Nucleus accumbens (tissue), 56 donors: ENCODE measurements at places on chromosomes 7 and 10.

DNA sequence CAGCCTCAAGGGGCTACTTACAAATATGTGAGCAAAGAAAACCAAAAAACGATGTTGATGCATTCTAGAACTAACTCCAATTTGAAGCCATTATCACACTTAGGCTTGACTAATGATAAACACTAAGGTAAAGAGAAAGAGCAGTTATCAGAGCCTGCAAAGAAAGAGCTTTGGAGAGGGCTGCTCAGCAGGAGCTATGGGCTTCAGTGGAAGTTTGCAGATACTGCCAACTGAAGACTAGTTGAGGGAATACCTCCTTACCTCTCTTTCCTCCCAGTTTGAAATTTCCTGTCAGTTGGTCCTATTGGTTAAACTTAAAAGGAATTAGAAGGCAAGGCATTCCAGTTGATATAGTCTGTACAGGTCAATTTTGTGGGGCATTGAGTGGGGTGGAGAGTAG is 498.1 kb upstream of the POT1 start:
- DNase-seq, result no peak

GRCh38 chr10:129912986-129913695 is 50.9 kb downstream of the EBF3 start:
- no peak for DNase-seq

- DNase-seq, result no peak
These were observed 8.1 kb downstream of the APBB1IP start for GRCh38 chr10:26446258-26446657.

GRCh38 chr7:128422842-128423241 is 13.1 kb upstream of the IMPDH1 start:
- DNase-seq, result no peak

DNA sequence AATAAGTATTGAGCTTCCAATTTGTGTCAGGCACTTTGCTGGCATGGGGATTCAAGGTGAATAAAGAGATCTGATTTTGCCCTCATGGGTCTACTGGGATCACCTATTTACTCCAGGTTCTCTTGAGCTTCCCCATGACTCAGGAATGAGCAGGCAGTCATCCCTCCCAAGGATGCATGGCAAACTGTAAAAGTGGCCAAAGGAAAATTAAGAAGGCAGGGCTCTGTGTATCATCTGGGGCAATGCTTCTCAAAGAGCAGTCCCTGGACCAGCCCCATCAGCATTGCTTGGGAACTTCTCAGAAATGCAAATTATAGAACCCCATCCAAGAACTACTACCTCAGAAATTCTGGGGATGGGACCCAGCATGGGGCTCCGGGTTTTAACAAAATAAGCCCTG is 48.7 kb downstream of the WDFY4 start:
- DNase-seq, result no peak

- no peak for DNase-seq
These were observed 26.4 kb upstream of the GNA12 start for GRCh38 chr7:2870471-2870931.

- no peak for DNase-seq
These were observed 5.1 kb upstream of the PCBD1 start for GRCh38 chr10:70893227-70894006.

GRCh38 chr7:70883750-70884439 is 248.0 kb upstream of the GALNT17 start:
- no peak for DNase-seq

- DNase-seq, result no peak
These were observed 26.5 kb upstream of the PPP1R3A start for GRCh38 chr7:113945018-113945938.

DNA sequence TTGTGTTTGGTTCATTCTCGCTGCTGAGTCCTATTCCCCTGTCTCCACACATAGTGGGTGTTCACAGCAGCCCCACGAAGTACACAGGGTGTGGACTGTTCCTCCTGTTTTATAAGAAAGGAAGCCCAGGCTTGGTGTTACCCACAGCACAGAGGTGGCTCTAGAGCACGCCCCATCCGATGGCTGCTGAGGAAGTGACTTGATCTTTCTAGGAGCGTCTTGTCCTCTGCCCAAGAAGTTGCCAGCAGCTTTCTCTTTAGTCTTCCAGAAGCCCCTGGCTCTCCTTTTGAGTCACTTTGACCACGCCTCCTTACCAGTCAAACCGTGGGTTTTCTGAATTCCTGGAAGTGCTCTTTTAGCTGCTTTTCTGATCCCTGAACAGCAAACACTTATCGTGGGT is 94.0 kb downstream of the GRK5 start:
- DNase-seq, result no peak

GRCh38 chr7:38323156-38323555 is 49.7 kb upstream of the TARP start:
- no peak for DNase-seq

- DNase-seq, result no peak
These were observed 161.6 kb downstream of the ITGA8 start for GRCh38 chr10:15558136-15558535.

DNA sequence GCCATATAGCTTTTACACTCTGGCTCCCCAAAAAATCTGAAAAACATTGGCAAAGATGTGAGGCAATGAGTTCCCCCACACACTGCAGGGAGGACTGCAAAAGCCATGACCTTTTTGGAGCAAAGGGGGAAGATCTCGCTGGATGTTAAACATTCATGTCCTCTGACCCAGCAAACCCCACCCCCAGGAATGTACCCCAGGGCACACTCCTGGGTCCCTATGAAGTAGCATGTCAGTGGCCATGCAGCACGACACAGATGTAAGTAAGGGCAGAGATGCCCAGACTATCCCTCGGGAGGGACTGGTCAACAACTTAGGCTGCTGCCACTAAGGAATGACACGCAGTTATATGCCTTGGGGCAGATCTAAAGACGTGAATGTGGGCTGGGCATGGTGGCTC is 100.6 kb downstream of the DLG5 start:
- no peak for DNase-seq

- no peak for DNase-seq
These were observed 588.8 kb downstream of the REEP3 start for GRCh38 chr10:64109926-64110495.

- DNase-seq, result no peak
These were observed 505.5 kb downstream of the SDK1 start for GRCh38 chr7:3806516-3806915.

- no peak for DNase-seq
These were observed 71.0 kb upstream of the SH2B2 start for GRCh38 chr7:102215711-102216110.

GRCh38 chr10:91341686-91342085 is 68.5 kb upstream of the HECTD2 start:
- DNase-seq, result no peak

- no peak for DNase-seq
These were observed 73.9 kb upstream of the LEP start for GRCh38 chr7:128167042-128167701.

GRCh38 chr10:21076381-21076780 is 179.3 kb upstream of the NEBL start:
- DNase-seq, result no peak

GRCh38 chr10:132834891-132835847 is 49.2 kb upstream of the NKX6-2 start:
- DNase-seq, result no peak

- no peak for DNase-seq
These were observed 6.0 kb upstream of the GATA3 start for GRCh38 chr10:8048281-8049008.

DNA sequence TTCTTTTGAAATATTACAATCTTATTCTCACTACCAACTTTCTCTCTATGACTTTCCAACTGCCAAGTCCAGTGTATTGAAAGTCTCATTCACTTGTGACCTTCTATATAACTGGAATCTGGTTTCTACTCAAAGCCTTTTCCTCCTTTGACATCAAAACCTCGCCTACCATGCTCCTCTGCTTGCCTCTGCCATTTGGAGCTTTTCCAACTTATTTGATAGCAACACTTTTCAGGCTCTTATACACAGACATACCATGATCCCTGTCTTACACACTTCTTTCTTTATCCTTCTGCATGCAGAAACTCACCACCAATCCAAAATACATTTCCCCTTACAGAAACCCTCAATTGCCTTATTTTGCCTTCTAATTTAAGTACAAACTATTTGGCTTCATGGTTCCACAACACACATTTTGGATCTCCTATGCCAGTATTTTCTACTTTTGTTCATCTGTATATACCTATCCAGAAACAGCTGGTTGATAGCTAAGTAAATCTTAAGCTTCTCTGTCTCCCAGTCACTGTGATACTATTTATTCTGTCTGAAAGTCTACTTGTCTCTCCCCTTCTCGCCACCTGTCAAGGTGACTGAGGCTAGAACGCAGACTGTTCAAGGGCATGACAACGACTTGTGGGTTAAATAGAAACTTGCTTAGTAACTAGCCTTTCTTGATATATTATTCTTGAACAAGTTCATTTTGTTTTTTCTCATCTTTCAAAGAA is 22.4 kb downstream of the GNG11 start:
- DNase-seq, result no peak

DNA sequence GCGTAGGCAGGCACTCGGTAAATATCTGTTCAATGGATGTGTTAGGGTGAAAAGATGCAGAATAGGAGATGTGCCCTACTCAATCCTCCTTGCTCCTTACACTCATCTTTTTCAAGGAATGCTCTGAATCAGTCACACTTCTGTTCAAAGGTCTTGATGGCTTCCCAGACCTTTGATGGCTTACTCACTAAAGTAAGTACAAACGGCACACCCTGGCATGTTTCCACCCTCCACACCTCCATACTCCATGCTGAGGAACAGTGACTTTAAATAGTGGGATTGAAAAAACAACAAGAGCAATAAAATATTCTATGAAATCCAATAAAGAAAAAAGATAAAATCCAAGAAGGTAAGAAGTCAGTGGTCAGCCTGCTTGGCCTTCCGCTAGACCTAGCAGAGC is 569.2 kb downstream of the SORCS1 start:
- no peak for DNase-seq

GRCh38 chr10:1123198-1123597 is 67.0 kb downstream of the WDR37 start:
- DNase-seq, result no peak

GRCh38 chr10:61124756-61125530 is 181.0 kb upstream of the RHOBTB1 start:
- no peak for DNase-seq

- DNase-seq, result no peak
These were observed 2.8 kb downstream of the GTPBP10 start for GRCh38 chr7:90349305-90349704.

DNA sequence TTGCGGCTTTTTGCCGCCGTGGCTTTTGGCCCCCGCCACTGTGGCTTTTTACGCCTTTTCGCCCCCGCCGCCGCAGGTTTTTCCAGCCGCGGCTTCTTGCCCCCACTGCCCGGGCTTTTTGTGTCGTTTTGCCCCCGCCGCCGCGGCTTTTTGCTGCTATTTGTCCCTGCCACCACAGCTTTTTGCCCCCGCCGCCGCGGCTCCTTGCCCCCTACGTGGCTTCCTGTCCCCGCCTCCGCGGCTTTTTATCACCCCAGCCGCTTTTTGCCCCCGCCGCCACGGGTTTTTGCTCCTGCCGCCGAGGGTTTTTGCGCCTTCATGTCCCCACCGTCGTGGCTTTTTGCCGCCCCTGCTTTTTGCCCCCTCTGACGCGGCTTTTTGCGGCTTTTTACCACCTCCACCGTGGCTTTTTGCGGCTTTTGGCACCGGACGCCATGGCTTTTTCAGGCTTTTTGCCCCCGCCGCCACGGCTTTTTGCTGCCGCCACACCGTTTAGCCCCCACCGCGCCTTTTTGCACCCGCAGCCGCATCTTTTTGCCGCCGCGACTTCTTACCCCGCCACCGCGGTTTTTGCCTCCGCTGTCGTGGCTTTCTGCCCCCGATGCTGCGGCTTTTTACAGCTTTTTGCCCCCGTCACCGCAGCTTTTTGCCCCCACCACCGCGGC is 637.0 kb downstream of the ZNF716 start:
- no peak for DNase-seq

GRCh38 chr10:123643315-123643714 is 22.8 kb upstream of the GPR26 start:
- DNase-seq, result no peak

DNA sequence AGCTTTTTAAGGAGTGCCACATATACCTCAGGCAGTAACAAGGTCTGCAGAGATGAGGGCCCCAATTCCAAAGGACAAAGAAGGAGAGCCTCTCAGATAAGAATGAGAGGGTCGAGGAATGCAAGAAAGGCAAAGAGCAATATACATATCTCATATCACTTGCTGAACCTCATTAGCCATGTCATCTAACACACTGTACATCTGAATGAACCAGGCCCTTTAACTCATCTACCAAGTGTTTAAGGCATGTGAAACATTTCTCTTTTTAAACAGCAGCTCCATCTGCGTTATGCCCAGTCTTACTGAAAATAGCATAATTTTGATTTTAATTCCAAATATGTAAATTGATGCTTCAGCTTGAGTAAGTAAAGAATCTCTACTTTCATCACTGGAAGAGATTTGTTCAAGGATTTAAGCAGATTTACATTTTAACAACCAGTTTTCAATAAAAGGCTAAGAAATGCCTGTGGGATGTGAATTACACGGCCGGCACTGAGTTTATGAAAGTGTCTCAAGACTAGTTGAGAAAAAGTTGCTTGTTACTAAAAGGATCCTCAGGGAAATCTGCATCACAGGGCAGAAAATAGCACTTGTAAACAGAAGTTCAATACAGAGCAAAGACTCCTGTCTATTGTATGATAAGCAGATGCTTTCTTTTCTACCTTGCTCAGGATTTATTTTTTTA is 123.8 kb upstream of the SLC26A5 start:
- no peak for DNase-seq

DNA sequence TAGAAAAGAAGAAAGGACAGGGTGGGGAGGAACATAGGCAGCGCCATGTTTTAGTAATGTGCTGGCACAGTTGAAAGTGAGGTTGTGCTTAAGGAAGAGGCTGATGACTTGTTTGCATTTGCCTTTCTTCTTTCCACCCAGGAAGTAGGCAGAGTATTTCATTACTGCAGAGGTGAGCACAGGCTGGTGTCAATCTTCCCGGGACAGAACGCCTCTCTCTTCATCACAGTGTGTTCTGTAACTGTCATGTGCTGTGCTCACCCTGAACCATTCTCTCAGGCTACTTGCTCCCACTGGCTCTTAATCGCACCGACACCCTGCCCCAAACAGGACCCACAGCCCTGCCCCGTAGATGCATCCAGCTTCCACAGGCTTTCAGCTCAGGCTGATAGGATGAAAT is 135.8 kb upstream of the YAE1 start:
- no peak for DNase-seq

GRCh38 chr7:15607529-15608210 is 45.9 kb upstream of the AGMO start:
- no peak for DNase-seq

DNA sequence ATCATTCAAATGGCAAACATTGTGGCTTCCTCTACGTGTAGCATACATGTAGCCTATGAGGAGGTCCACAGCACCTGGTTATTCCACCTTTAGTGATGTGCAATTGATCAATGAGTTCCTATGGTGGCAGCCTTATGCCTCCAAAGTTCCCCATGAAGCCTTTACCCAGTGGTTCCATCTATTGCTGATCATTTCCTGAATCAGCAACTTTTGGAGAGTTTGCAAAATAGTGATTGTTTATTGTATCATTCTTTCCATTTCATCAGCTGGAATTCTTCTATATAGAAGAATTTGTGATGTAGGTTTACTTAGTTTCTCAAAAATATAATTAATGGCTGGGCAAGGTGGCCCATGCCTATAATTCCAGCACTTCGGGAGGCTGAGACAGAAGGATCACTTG is 380.2 kb upstream of the MKI67 start:
- DNase-seq, result no peak
